Mesothelial cell of epicardium (in vitro differentiated cells): ENCODE measurements at places on chromosomes 1 and 21.

DNA sequence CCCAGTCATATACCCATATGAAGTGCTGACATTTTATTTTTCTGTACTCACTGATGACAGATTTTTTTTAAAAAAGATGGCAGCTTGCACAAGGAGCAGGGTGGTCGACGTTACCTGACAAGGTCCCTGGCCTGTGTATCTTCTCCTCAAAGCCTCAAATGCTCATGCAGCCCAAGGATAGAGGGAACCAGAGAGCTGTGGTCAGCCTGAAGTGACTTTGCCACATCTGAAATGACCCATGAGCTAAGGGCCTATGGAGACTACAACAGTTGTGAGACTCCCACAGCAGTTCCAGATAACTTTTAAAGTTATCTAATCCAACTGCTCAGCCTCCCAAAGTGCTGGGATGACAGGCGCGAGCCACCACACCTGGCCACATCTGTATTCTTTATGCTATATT lies 131.1 kb downstream of the GLUL start:
- DNase-seq: no peak

GRCh38 chr1:68918563-68918962 lies 421.7 kb upstream of the DEPDC1 start:
- no peak for DNase-seq

DNA sequence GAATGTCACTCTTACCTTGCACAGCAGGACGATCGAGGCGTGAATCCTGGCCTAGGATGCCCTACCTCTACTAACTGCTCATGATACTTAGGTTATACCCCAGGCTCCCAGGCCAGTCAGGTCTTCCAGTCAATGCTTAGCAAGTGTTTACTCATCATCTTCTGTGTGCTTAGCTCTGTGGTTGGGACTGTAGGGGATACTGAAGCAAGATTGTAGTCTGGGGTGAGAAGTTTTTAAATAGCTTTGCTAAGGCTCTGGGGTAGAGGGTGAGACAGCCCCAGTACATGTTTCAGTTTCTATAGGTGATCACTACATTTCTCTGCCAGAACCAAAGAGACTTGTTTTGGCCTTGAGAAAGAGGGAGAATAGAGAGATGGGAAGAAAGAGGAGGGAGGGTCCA lies 250.8 kb upstream of the KIAA0040 start:
- DNase-seq: no peak

DNA sequence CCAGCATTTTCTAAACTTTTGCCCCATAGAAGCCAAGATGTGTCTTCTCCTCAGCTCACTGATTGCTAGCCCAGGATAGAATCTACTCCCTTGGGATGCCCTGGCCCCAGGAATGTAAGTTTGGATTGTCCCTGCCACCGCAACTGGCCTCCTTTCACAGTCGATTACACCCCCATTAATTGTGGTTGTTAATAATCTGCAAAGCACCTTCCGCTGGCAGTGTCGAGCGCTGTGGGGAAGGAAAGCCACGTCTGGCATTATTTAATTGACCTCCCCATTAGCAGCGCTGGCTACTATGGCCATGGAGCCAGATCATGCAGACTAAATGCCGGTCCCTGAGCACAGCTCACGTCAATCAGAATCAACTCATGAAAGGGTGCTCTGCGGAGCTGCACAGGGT lies 597.3 kb upstream of the PLXNA2 start:
- no peak for DNase-seq

- no peak for DNase-seq
These were observed 6.1 kb upstream of the TTF2 start for GRCh38 chr1:117054068-117054467.

- no peak for DNase-seq
These were observed 470.2 kb upstream of the ADGRL2 start for GRCh38 chr1:81330521-81330920.

GRCh38 chr1:178046591-178047270 lies 47.2 kb upstream of the RASAL2 start:
- no peak for DNase-seq

- no peak for DNase-seq
These were observed 25.4 kb downstream of the INTS7 start for GRCh38 chr1:212010004-212010403.
